ENCODE measurements at places on chromosomes 11 and 22.

- no peak for DNase-seq
These were observed 35.1 kb upstream of the CYP2R1 start for GRCh38 chr11:14927146-14927545.

- DNase-seq: no peak
These were observed 27.8 kb upstream of the FADD start for GRCh38 chr11:70175236-70175698.

GRCh38 chr11:64268025-64268892 is 16.2 kb downstream of the BAD start:
- no peak for DNase-seq

DNA sequence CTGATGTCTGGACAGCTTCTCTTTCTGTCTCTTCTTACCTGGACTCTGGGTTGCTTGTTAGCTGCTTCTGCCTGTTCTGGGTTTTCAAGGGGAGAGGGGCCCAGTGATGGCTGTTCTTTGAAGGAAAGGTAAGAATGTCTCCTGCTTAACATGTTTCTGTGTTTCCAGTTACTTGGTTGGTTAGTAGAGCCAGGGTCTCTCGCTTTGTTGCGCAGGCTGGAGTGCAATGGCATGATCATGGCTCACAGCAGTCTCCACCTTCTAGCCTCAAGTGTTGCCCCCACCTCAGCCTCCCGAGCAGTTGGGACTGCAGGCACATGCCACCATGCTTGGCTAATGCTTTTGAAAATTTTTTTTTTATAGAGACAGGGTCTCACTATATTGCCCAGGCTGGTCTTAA is 126.6 kb downstream of the BCR start:
- no peak for DNase-seq

GRCh38 chr22:44780876-44781449 is 28.6 kb downstream of the ARHGAP8 start:
- no peak for DNase-seq

- no peak for DNase-seq
These were observed 41.8 kb upstream of the CDON start for GRCh38 chr11:126104420-126104819.

- DNase-seq: no peak
These were observed 918 bp upstream of the CAPN5 start for GRCh38 chr11:77065878-77066228.

- DNase-seq: no peak
These were observed 69.9 kb downstream of the SLC5A12 start for GRCh38 chr11:26651916-26652315.

GRCh38 chr11:12679471-12679870 is 5.2 kb downstream of the TEAD1 start:
- DNase-seq: no peak

DNA sequence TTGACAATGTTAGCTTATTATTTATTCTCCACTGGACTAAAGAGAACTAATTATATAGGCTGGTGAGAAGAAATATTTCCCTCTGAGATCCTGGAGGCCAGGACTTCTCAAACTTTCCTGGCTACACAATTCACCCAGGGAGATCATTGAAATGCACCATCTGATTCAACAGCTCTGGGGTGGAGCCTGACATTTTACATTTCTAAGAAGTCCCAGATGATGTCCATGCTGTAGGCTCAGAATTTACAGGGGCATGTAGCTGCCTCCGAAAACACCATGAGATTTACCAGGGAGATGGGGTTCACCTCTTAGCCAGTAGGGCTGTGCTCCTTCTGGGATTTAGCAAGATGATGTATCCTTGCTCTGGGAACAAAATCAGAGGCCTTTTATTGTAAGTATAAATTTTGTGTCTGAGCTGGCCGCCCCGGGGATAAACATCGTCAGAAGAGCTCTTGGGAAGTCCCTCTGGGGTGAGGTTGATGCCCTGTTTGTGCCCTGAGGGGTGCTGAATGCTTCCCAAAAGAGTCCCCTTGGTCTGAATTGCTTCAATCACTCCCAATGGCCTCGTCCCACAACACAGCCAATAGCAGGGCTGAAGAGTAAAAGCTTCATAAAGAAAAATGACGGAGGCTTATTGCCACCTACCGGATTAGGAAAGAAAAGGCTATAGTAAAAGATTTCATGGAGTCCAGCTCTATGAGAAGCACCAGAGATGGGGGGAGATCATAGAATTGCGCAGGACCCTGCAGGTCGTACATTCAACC is 33.4 kb upstream of the API5 start:
- DNase-seq: no peak

DNA sequence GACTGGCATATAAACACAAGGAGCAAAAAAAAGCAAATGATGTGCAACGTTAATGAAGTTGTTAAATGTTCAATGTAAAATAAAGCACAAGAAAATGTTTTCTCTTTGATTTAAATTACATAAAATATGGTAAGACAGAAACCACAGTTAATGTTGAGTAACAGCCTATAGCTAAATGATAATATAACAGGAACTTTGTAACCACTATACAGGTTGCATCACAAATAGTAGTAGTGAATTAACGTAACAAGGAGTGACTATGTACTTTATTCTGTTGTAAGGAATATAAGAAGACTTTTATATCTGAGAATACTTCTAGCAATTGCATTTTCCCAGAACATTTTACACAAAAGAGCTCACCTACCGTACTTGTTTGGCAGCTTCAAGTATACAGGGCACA is 16.9 kb downstream of the SAAL1 start:
- no peak for DNase-seq

DNA sequence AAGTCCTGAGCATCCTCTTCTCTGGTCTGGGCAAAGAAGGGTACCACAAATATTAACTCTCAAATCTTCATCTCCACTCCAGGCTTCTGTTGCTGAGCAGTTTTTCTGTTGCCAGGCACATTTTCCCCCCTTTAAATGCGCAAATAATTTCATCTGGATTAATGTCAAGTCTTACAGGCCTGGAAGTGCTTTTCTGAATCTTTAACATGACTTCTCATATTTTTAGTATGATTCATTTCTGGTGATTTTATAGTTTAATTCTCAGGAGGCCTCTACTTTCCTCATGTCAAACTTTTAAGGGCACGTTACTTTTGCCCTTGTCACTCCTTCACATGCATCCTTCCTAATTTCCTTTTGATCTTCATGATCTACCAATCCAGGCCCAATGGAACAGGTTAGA is 510.2 kb downstream of the METTL15 start:
- DNase-seq: no peak

GRCh38 chr22:49629586-49630447 is 197.9 kb downstream of the BRD1 start:
- no peak for DNase-seq

GRCh38 chr11:64170419-64170818 is 4.5 kb upstream of the MACROD1 start:
- no peak for DNase-seq

GRCh38 chr11:127037001-127037400 is 36.4 kb upstream of the KIRREL3 start:
- no peak for DNase-seq

- no peak for DNase-seq
These were observed 49.4 kb upstream of the ARHGAP42 start for GRCh38 chr11:100637706-100638105.

GRCh38 chr11:10498022-10498400 is 42.9 kb downstream of the AMPD3 start:
- no peak for DNase-seq

DNA sequence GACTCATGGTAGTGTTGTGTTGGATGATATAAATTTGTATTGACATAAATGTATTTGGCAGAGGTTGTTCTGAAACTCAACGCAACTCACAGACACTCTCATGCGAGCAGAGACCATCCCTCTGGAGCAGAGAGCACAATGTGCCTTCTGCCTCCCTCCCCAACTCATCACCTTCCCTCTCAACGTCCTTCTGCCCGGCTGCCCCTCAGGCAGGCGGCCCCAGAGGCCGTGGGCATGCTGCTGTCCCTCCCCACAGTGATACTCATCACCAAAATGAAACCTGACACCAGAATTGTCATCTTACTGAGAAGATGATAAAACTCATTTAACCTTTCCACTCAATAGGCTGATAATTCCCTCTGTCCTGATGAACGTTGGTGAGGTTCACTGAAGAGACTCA is 260.6 kb downstream of the ETS1 start:
- DNase-seq: no peak

DNA sequence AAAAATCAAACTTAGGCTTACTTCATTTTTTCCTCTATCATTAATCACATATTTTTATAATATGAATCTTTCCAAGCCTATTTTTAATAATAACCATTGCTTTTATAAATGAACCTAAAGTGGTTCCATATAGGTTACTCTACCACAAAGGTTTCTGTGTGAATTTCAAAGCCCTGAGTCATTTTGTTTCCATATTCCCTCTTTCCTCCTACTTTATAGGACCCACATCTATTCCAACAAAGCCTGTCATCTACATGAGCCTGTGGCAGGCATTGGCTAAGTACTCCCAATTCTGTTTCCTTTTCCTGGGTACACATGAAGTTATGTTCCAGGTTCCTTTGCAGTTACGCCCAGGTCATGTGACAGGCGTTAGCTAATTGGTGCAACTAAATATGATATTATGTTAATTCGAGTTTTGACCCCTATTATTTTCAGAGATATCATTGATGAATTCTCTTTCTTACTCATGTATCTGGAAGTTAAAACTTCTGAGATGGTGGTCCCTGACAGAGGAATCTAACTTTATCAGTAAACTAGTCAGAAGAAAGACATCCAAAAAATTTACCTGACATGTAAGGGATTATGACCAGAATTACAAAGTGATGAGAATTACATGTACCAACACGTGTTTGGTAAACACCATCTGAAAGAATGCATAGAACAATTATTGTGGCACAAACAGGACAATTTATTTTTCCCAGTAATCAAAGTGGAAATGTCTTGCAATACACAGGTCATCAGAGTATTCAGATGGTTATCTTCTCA is 1264.0 kb upstream of the CNTN5 start:
- DNase-seq: no peak
